ENCODE measurements at places on chromosomes 4 and X.
A peak's percentile ranks its signal among the peaks of the same experiment; 100 is the strongest.

- DNase-seq: no peak
These were observed 354.2 kb upstream of the FAT1 start for GRCh38 chr4:187077744-187078401.

- peak; percentile 75 for DNase-seq
These were observed 9.0 kb upstream of the IGFBP7 start for GRCh38 chr4:57119054-57119651.

GRCh38 chrX:39859991-39860861, 237.5 kb downstream of the BCOR start:
- peak; percentile 65 for DNase-seq

DNA sequence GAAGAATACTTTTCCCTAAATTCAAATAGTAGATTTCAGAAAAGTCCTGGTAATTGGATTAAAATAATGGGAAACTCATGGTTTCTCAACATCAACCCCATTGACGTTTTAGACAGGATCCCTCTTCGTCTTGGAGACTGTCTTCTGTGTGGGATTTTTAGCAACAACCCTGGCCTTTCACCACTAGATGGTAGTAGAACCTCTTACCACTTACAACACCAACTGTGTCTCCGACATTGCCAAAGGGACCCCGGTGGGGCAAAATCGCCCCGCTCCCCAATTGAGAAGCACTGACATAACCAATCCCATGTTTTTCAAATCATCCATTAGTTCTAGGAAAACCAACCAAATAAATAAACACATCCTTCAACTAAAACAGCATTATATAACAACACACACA, 16.9 kb upstream of the ANOS1 start:
- peak; percentile 39 for DNase-seq

- no peak for DNase-seq
These were observed 244.7 kb downstream of the SLC7A11 start for GRCh38 chr4:137997496-137997895.

DNA sequence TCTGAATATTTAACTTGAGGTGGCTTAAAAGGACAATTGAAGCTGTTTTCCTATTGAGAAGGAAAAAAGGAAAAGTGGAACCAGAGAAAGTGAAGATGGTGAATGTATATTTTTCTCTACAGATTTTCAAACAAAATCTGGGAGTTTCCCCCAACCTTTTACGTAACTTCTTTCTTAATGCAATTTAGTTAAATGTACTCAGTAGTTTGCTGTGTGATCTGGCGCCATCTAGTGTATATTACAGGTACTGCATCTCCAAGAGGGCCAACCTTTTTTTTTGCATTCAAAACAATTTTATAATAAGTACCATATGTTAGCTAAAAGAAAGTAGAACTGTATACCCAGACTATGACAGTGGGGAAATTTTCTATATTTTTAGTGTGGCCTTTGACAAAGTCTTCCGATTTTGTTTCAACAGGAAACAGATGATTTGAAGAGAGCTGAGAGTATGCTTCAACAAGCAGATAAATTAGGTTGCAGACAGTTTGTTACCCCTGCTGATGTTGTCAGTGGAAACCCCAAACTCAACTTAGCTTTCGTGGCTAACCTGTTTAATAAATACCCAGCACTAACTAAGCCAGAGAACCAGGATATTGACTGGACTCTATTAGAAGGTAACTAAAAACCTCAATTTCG, 82.0 kb downstream of the PLS3 start:
- DNase-seq: peak; percentile 9

DNA sequence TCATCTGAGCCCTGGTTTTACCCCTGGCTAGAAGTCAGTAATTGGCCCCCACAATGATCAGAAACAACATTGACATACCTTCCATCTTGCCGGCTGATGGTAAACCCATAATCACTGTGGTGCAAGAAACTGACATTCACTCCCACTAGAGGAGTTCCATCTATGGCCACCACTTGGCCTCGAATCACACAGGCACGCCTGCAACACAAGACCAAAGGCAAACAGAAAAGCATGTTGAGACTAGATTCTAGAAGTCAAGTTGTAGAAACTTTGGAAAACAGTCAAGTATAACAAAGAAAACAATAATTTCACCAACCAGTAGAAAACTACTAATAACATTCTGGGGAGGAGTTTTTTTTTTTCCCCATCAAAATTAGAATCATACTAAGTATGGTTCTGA, 183.4 kb downstream of the SH2D1A start:
- no peak for DNase-seq

GRCh38 chr4:174061026-174061425, 222.4 kb downstream of the FBXO8 start:
- no peak for DNase-seq

DNA sequence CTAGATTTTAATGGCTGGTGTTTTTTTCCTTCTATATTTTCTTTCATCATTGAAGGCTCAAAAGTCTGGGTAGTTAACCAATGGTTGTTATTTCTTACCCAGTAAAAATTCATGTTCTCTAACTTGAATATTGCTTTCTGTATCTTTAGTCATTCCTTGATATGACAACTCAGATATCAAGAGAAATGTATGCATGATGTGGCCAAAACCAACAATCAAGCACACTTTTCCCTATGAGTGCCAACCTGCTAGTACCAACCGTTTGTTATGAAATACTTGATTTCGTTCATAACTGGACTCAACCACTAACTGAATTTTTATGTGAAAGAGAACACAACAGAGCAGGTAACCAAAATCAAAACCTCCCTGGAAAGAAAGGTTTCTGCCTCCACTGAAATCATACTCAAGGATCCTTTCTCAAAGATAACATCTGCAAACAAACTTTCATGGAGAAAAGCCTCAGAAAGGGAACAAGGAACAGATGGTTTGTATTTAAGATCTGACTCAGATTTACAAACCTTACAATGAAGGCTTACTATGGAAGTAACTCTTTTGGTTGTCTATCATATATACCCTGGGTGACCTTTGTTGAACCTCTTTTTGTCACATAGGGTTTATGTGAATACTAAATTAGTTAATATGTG, 8.3 kb upstream of the VEGFC start:
- no peak for DNase-seq

DNA sequence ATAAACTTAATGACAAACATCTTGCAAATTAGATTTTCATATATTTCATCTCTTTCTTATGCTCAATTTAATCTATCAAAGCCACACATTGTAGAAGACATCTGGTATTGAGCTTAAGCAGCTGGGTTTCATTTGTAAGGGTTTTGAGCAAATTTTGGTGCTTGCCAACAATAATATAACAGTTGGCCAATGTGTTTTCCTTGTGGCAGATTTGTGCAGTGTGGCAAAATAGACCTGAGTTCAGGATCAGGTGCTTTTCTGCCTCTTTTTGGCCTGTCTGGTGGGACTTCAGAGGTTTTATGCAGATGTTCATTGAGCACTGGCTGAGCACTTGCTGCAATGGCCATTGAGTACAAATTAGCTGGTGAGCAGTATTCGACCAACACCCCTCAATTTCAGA, 301.9 kb downstream of the BMPR1B start:
- no peak for DNase-seq

GRCh38 chrX:119537487-119537886, 27.7 kb downstream of the STEEP1 start:
- no peak for DNase-seq

GRCh38 chrX:46262304-46262703, 282.9 kb downstream of the ZNF674 start:
- DNase-seq: no peak

DNA sequence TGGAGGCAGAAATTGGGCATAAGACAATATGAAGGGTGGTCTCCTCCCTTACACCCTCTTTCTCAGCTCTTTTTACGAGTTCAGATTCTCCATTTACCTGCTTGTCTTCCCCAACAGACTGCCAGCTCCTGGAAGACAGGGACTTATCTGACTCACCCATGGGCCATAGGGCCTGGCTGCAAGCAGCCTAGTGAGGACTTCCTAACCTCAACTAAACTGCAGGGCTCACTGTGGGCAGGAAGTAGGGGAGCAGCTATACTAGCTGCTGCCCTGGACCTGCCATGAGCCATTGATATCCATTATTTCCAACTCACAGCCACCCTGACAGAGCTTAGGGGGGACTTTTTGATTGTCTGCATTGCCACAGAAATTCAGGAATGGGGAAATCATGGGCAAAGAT, 11.5 kb upstream of the ZNF718 start:
- DNase-seq: no peak

- no peak for DNase-seq
These were observed 1.6 kb upstream of the ARMCX4 start for GRCh38 chrX:101483705-101484104.

- no peak for DNase-seq
These were observed 592.2 kb downstream of the SMARCA1 start for GRCh38 chrX:128931071-128931470.

- DNase-seq: no peak
These were observed 9.1 kb downstream of the RPGR start for GRCh38 chrX:38318196-38318595.

DNA sequence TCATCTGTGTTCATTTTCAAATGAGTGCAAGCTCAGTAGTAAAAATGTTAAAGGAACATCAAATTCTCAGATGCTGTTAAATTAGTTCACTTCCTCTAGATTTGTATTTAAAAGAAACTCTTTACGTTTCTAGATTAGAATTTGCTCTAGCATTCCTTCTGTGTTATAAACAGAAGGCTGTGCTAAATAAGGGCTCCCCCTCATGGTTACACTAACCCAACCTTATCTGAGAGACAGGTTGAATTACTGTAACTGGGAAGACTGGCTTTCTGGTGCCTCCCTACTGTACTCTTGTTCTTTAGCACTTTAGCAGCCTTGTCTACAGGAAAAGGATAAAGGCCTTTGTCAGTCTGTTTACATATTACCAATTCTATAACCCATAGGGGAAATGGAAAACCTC, 56.8 kb downstream of the RXFP1 start:
- DNase-seq: peak; percentile 4

GRCh38 chr4:40848940-40849339, 99.2 kb downstream of the NSUN7 start:
- DNase-seq: no peak

- no peak for DNase-seq
These were observed 276.0 kb upstream of the FAT1 start for GRCh38 chr4:186999686-187000085.
